ENCODE measurements at places on chromosomes 1 and 21.

DNA sequence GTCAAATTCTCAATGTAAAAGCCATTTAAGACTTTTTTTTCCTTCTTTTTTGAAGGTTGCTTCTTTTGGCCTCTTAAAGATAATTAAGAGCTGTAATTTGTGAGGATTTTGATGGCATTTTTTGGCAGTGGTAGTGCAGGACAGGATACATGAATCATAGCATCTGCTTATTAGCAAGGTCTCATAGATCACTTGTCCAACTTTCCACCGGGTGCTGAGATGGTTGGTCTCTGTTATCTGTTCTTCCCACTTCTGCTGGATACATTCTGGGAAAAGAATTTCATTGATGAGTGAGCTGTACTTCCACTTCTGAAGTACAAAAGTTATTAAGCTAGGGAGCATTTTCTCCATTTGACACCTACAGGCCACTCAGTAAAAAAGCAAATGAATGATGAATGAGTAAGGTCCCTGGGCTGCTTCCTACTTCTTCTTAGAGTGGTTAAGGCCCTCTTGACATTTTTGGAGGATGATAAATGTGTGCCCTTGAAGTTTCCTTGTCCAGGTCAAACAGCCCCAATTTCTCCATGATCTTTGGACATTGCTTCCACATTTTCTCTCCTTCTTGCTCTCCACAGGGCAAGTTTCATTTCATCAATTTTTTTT lies 100.6 kb downstream of the ROR1 start:
- DNase-seq: no peak

DNA sequence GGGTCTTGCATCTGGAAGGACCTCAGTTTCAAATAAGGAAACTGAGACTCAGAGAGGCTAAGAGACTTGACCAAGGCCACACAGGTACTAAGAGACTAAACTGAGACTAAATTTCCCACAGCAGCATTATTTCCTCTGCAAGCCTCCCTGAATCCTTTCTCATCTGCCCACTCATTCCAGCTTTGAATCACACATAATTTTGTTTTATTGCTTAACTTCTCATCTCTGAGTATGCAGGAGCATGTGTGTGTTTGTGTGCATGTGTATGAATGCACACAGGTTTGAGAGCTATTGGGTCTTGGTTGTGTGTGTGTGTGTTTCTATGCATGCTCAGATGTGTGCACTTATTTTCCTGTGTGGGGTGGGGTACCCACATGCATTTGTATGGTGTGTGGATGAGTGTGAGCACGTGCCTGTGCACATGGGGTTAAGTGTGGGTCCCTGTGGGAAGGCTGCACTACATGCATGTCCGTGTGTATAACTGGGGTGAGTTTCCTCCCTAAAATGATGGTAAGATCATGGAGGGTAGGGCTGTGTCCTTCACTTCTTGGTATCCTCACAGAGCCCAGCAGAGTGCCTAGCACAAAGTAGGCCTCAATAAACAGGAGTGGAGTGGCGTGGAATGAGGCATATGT lies 74.4 kb upstream of the ZC3H12A start:
- no peak for DNase-seq

DNA sequence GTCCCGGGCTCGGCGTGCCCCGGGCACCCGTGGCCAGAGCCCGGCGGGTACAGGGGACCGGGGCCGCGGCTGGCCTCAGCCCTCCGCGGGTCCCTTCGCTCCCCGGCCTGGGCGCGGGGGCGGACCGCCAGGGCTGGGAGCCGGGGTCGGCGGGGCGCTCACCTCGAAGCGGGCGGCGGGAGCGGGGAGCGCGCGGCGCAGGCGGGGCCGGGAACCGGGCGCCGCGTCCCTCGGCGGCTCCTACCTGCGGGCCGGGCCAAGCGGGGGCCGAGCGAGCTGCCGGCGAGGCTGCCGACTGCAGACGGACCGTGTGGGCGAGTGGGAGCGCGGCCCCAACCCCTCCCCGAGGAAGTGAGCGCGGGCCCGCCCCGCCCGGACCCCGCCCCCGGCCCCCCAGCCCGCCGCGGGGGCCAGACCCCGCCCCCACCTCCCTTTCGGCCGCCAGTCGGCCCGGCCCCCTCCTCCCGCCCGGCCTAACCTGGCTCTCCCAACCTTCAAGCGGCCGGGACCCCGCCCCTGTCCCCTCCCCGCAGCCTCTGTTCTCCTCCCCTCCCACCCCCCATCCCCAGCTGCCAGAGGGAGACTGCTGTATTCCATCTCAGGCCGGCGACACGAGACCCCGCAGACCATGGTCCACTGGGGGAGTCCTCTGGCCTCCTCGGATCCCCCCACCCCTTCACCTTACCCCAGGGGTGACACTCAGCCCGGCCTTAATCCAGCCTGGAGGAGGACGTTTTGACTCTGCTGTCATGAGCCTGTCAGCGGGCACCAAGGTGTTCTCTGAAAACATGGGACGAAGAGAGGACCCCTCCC lies at the start of gene FHL3:
Gene FHL3 (minus strand): TSS at position 320 of the 813 bp plus-strand sequence. CDS start 6,102 bp downstream, outside the sequence.
- no peak for DNase-seq

- no peak for DNase-seq
Observed at GRCh38 chr1:232594768-232595698, 34.9 kb downstream of the SIPA1L2 start.

- DNase-seq: no peak
Observed at GRCh38 chr1:76682138-76682537, 185.1 kb upstream of the ST6GALNAC5 start.

- DNase-seq: no peak
Observed at GRCh38 chr1:114353262-114353661, 157.7 kb downstream of the TRIM33 start.

- no peak for DNase-seq
Observed at GRCh38 chr1:36512842-36513241, 30.1 kb upstream of the CSF3R start.

DNA sequence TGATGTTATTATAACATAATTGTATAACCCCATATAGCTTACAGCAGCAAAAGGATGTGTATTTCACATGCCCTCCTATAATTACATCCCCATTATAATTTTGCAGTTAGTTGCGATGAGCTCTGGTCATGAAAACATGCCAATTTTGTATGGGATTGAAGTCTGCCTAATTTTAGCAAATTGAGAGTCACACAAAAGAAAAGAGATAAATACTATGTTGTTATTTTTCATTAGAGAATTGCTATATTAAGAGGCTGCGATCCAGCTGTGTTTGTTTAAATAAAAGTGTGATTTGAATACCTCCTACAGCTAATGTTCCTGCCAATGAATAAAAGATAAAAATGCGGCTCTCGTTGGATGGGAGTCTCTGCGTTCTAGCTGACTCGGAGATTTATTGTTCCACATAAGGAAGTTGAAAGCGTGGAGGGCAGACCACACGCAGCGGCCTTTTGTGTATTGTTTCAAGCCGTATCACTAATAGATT lies 461.0 kb upstream of the NFIA start:
- DNase-seq: peak; percentile 56

GRCh38 chr1:245154429-245155271 lies at the start of gene KIF26B:
TSS of gene KIF26B (plus strand) at chr1:245154985. CDS start at chr1:245155425, 440 bp downstream.
- DNase-seq: no peak

GRCh38 chr1:191582169-191582568 lies 576.1 kb upstream of the RGS18 start:
- no peak for DNase-seq

DNA sequence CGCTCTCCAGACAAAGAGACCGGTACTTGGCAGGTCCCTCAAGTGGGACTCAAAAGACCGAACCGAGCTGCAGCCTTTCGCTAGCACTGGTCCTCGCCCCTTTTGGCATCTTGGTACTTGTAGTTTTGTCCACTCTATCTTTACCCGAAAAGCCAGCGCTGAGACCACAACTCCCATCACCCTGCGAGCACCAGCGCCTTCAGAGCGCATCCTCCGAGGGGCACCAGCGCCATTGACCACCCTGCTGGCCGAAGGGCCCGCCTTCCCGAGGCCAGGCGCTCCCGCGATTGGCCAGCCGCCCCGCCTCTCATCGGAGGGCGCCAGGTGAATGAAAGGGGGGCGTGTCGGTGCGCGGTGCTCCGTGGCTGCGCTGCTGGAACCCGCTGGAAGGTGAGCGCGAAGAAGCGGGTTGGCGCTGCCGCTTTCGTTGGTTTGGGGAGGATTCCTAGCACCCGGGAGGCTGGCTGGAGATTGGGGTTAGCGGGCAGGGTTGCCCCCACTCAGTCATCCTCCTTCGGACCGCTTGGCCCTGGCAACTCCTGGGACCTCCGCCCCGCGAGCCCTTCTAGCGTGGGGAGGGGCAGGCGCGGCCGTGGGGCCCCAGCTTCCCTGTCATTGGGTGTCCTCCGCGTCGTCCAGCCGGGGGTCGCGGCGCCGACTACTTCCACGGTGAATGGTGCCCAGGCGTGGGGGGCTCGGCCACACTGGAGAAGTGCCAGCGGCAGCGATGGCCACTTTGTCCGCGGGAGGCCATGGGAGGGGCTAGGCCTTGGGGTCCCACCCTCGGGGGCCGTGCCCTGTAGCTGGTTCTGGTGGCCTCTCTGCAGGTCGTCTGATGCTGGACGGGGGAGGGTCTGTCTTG lies at the start of gene ZBTB8B:
Gene ZBTB8B (plus strand): TSS at position 357 of the 862 bp plus-strand sequence. CDS start 5,553 bp downstream, outside the sequence.
- no peak for DNase-seq

GRCh38 chr1:43039228-43040055 lies 80.8 kb upstream of the SLC2A1 start:
- no peak for DNase-seq

DNA sequence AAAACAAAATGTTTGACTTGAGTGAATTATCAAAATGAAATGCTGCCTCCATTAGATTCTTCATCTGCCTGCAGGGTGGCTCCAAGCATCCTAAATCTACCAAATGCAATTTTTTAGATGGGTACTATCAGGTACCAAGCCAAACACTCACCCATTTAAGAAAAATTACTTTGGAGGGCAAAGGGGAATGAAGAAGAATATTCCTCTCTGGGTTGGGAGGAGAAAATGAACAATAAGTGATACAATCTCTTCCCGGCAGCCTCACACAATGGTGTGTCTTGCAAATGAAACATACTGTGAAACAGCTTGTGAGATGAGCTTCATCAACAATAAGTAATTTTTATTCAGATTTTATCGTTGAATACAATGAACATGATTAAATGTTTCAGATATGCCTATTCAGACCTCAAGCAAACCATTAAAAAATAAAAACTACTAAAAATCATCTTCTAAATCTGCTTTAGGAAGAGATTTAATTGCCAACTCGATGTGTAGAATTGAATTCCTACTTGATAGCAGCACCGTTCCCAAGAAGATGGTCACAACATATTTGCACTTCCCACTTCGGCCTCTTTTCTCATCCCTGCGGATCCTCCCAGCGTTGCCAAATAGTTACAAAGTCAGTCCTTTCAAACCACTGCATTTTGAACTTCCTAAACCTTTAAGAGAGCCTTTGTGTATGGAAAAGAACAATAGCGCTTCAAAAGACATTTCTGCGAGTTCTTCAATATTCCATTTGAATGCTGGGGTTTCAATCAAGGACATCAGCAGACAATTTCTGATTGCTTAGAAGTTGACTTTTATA lies 2.7 kb downstream of the DAB1 start:
- no peak for DNase-seq

DNA sequence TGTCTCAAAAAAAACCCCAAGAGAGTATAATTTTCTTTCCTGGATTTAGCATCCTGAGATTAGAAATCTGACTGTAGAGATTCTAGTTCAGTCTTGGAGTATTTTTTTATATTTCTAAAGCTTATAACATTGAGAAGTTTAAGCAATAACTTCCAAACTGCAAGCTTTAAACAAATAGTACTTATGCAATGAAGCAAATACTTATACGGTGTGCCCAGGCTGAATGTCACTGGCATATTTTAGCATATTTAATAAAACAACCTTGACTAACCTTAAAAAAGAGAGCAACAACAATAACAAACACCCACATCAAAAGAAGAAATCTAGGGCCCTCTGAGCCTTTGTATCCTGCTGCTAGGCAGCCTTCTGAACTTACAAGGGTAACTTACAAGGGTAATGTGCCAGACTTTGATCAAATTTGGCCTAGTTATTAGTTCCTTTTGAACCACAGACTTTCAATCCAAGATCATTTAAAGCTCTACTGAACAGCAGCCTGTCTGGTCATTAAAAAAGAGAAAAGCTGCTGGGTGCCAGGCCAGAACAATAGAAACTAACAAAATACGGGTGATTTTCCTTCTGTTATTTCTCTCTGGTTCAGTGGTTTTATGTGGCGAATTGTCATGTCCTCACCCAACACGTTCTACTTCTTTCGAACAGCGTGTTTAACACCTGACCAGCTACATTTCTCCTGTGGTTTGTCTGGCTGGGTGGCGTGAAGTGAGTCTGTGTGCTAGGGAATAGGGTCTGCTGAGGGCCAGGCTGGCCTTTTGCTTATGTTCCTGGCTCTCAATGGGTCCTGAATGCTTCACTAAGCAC lies 16.2 kb downstream of the MTOR start:
- no peak for DNase-seq

- no peak for DNase-seq
Observed at GRCh38 chr21:25965951-25966707, 204.4 kb downstream of the APP start.

DNA sequence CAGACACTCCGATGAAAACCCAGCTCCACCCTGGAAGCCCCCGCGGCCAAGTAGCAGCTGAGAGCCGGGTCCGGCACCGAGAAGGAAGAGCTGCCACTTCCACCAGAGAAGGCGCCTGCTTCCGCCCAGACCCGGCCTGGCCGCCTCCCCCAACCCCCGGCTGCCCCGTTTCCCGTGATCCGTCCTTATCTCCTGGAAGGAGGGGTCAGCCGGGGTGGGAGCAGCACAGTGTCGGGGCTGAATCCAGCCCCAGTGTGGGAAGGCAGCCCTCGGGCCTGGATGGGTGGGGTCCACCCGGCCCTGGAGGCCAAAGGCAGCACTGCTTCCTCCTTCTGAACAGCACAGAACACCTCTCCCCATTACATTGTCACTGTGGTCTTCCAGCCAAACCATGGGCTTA lies 69.4 kb downstream of the MEGF6 start:
- no peak for DNase-seq

- no peak for DNase-seq
Observed at GRCh38 chr1:167879508-167879907, 34.4 kb downstream of the ADCY10 start.

- DNase-seq: no peak
Observed at GRCh38 chr1:164836614-164837018, 277.6 kb downstream of the PBX1 start.

GRCh38 chr1:209673631-209674417 lies 1.4 kb upstream of the G0S2 start:
- DNase-seq: no peak

- no peak for DNase-seq
Observed at GRCh38 chr1:223479261-223479660, 86.0 kb downstream of the CCDC185 start.

DNA sequence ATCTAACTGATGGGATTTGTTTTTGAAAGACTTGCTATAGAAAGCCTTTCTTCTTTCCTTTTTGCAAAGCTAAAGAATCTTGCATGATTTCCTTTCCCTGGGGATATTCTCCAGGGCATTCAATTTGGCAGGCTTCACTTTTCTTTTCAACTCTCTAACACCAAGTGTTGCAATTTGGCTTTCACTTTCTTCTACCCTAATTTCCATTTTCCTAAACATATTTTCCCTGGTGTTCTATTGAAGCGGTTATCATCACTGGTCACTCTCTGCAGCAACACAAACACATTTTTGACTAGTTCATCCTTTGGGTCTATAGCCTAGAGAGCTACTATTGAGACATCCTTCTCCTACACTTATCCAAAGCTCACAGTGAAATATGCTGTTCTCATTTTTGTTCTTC lies 424.5 kb downstream of the NEGR1 start:
- DNase-seq: no peak

- DNase-seq: no peak
Observed at GRCh38 chr1:206674745-206675175, 9.9 kb upstream of the MAPKAPK2 start.

- DNase-seq: no peak
Observed at GRCh38 chr1:43286115-43286514, 734 bp upstream of the C1orf210 start.

- DNase-seq: no peak
Observed at GRCh38 chr1:228396770-228397662, 9.6 kb downstream of the TRIM11 start.
